ENCODE measurements at places on chromosomes 1 and 21.

DNA sequence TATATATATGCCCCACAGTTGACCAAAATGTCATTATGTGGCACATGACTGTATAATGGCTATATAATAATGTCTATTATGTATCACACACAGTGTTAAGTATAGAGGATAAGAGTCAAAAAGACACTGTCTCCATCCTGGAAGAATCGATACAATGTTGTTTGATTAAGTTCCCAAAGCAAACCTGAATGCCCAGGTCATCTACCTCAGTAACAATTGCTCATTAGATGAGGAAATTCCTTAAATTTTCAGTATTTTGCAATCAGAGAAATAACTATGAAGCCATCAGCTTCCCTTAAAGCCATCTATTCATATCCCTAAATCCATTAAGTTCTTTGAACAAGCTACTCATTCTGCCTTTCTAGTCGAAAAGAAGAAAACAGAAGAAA, 10.0 kb downstream of the FOXJ3 start:
- no peak for DNase-seq

DNA sequence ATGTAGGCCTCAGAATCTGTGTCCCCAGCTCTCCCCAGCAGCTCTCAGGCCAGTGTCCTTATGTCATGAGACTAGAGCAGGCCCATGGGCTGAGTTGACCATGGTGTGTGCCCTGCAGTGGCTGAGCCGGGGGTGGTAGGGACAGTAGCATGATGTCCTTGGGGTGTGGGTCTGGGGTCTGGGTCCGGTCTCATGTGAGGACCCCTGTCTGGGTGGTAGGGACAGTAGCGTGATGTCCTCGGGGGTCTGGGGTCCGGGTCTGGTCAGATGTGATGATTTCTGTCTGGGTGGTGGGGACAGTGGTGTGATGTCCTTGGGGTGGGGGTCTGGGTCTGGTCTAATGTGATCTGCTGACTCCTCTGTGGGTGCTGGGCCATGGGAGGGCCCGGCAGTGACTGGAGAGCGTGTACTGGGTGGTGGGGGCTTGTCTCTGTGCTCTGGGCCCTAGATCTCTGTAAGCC, 64.5 kb downstream of the OBSCN start:
- peak; percentile 38 for DNase-seq

GRCh38 chr1:107323784-107324183, 182.9 kb downstream of the NTNG1 start:
- DNase-seq, result no peak

DNA sequence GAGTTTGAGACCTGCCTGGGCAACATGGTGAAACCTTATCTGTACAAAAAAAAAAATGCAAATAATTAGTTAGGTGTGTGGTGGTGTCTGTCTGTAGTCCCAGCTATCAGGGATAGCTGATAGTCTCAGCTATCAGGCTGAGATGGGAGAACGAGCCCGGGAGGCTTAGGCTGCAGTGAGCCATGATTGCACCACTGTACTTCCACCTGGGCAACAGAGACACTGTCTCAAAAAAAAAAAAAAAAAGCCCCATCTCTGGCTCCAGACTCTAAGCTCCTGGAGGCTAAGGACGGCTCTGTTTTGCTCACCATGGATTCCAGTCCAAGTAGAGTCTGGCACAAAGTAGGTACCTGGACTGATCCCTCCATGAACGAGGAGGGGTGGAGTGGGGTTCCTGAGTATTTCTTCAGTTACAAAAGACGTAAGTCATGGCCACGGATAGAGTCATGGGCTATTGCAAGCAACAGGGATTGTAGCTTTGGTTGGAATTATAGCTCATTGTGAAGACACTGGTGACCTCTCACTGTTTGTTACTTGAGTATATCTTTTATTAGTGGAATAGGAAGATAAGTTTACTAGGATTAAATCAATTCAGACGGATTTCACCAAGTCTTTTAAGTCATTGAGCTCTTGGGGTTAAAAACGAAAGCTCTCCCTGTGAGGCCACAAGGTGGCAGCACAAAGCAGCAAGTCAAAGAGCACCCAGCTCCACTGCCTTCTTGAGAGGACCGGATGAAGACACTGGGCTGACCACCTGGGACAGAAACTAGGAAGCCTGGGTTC, 35.6 kb upstream of the TMEM61 start:
- DNase-seq, result peak; percentile 82

- no peak for DNase-seq
Measured at GRCh38 chr1:191327868-191328267, 830.4 kb upstream of the RGS18 start.

DNA sequence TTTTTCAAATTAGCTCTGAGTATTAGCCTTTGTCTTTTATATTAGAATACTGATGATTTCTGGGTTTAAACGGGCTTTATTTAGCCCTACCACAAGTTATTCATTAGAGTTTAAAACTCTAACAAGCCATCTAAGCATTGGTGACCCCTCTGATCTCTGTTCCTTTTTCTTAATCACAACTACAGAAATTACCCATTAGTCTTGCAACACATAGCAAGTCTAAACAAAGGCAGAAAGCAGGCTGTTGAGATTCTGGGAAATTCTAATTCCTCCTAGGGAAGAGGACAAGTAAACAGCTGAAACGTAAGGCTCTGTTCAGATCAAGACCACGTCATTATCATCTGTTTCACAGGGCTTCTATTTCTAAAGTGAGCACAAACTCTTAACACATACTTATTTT, 491.2 kb upstream of the ZRANB2 start:
- no peak for DNase-seq

GRCh38 chr1:29559056-29559455, 322.7 kb downstream of the PTPRU start:
- peak; percentile 18 for DNase-seq

GRCh38 chr1:74590288-74590687, 77.9 kb upstream of the LRRC53 start:
- DNase-seq, result no peak

- DNase-seq, result peak; percentile 75
Measured at GRCh38 chr1:212566522-212567479, 41.8 kb upstream of the ATF3 start.

DNA sequence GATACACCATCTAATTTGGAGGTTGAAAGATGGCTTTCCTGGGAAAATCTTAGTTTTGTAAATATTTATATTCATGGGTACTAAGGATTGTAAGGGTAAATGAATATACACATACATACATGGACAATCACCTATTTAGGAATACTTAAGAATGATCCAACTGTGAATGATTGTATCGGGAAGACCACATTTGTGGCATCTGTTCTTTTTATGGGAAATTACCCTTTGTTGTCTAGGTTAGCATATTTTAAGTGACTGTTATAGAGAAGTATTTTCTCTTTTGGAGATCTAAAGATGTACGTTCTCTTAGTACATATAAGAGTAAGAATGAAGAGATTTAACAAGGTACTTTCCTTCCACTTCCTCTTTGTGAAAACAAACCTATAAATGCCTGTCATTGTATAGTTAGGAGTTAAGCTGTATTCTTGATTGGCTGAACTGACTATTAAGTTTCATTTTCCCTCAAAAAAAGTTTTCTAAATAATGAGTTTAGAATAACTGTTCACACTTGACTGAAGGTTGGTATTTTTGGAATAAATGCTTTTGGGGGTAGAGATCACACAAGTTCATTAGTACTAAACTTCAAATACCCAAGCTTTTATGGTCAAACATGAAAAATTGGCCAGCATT, 26.7 kb downstream of the SNX7 start:
- DNase-seq, result no peak

- no peak for DNase-seq
Measured at GRCh38 chr1:180571832-180572636, 13.3 kb downstream of the OVAAL start.

All from islet precursor cell (in vitro differentiated cells).